ENCODE measurements at places on chromosomes 11 and 22. TPM values are rescaled to one million over a fixed set of nuclear protein-coding genes. Genes with fewer than 3 reads are reported as not detected.

GRCh38 chr22:49364398-49364797, 463.3 kb downstream of the BRD1 start:
- DNase-seq, result no peak

DNA sequence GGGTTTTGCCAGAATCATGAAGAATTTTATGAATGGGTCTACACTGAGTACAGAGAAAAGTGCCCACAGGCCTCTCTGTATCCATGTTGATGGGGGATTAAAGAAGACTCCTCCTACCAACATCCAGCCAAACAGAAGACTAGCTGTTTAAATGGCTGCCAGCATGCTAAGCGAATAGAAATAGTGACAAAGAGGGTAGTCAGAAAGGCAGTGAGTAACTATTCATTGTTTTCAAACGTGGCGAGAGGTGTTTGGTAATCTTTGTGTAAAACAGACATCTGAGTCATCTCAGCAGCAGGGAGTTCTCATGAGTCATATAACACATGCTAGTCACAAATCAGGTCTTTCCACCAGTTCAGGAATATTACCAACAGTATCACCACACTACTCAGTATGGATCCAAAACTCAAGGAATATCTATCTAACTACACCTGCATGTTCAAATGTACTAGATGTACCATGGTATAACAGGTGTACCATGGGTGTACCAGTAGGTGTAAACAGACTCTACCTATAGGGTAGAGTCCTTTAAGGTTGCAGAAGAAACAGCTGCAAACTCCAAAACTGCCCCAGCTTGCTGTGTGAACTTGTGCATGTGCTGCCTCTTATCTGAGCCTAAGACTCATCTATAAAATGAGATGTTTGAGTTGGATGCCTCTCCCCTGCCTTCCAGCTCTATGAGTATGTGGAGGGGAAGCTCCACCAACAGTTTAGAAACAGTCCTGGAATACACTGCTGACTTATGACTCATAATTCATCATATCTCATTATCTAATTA, 82.0 kb downstream of the SLC1A2 start:
- DNase-seq, result no peak

Gene SDF2L1
- 25.6 TPM for total RNA-seq

DNA sequence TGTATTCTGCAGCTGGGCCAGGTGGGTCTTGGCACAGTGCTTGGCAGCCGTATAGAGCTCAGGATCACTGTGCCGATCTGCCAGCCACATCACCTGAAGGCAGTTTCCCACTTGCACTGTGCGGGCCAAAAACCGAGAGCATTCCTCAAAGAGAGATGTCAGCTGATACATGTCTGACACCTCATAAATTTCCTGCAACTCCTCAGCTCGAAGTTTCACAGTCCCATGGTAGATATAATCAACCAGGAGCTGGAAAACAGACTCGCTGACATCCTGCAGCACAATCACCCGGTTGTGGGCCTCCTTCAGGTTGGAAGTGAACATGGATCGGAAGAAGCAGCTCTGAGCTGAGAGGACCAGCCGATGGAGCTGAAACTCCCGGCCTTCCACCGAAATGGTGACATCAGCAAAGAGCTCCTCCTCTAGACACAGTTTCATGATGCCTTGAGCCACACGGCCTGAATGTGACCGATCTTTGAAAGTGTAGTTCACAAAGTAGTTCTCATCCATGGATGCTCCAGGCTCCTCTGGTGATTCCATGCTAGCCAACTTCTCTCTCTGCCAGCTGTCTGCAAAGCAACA, 1.2 kb downstream of the KBTBD4 start:
- DNase-seq, result no peak

DNA sequence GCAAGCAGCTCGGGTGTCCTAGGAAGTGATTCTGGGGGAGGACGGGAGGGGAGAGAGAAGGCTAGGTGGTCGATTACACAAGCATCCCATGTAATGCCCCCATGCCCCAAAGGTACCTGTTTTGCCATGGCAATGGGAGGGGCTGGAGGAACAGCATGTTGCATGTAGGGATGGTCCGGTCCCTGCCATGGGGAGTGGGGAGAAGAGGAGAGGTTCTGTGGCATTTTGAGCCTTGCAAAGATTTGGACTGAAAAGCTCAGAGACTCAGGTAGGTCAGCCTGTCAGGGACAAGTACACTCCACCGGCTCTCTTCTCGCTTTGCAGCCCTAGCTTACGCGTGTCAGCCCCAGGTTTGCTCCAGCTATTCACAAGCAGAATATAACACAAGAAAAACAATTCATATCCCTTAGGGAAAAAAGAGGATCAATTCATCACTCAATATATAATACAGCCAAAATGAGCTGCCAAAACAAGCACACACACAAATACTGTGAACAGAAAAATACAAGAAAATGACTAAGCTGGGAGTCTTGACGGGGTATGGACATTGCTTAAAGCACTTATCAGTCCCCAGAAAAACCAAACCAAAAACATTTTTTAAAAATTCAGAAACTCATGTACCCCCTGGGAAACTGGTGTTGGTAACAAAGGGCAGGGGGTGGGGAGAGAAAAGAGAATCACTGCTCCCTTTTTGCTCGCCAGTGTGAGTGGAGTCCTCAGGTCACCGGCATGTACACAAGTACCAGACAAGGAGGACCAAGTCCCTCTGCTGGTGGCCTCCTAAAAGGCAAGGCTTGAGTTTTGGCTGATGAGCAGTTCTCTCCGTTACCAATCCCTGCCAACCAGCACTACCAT, 21.6 kb downstream of the APOL5 start:
- DNase-seq, result no peak

DNA sequence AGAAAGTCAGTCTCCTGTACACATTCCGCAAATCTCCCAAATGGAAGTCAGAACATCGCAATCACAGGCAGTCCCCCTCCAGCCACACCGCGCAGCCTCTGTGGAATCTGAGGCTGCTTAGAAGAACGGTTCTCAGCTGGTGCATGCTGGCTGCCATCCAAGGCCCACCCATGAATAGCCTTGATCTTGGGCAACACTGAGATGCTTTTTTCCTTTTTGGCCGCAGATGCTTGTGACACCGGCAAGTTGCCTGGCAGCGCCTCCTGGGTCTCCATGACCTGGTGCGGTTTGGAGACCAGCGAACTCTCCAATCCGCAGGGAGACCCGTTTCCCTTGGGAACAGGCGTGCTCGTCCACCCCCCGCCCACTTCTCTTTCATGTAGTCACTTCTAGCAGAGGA, 26.3 kb upstream of the PHF21B start:
- no peak for DNase-seq

DNA sequence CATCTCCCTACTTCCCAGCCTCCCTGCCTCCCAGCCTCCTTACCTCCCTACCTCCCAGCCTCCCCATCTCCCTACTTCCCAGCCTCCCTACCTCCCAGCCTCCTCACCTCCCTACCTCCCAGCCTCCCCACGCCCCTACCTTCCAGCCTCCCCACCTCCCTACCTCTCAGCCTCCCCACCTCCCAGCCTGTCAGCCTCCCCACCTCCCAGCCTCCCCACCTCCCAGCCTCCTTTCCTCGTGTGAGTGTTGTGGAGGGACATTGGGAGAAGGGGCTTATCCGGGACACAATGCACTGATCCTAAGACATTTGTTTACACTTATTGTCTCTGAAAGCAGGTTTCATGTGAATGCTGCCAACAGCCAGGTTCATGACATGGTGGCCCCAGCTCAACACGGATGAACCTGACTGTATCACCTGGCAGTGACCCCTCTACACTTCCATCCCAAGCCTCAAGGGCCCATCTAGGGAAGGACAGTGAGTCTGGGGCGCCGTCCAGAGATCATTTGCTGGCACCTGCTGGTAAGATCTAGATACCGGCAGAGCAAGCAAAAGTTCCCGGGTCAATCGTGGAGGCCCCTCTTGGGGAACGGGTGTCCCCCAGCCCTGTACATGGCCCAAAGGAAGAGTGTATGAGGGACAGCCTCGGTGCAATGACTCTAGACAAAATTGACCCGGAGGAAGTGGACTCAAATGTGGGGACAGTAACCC, 34.5 kb upstream of the TH start:
- DNase-seq, result peak; percentile 2

Gene GPHA2
- total RNA-seq, result not detected

GRCh38 chr11:108398439-108398838, 68.9 kb downstream of the C11orf65 start:
- DNase-seq, result no peak

DNA sequence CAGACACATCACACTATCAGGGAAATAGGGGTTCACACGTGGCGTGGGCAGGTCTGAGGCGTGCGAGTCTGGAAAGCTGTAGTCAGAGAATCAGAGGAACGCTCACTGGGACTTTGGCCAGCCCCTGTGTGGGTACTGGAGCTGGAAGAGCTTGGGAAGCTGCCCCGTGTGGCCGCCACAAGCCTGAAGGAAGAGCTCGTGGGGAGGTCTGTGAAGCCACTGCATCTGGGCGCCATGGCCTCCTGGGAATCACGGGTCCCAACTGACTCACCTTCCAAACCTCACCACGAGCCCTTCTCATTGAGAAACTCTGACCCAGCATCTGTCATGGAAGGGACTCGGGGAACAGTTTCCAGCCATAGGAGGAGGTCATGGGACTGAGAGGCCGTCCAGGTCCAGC, 5.9 kb upstream of the MRGPRF start:
- no peak for DNase-seq

Gene ZNF280B
- total RNA-seq, result 1.9 TPM

Gene TBX1
- total RNA-seq, result not detected

Data from T-helper 17 cell (primary cell).